CD4-positive, alpha-beta T cell treated with Interleukin-10 for 1 hour (primary cell): ENCODE measurements at places on chromosomes 4 and X.
A peak's percentile ranks its signal among the peaks of the same experiment; 100 is the strongest.

- no peak for DNase-seq
These were observed 814.8 kb upstream of the GRID2 start for GRCh38 chr4:91488946-91489345.

- no peak for DNase-seq
These were observed 2.1 kb downstream of the BRWD3 start for GRCh38 chrX:80807606-80807991.

DNA sequence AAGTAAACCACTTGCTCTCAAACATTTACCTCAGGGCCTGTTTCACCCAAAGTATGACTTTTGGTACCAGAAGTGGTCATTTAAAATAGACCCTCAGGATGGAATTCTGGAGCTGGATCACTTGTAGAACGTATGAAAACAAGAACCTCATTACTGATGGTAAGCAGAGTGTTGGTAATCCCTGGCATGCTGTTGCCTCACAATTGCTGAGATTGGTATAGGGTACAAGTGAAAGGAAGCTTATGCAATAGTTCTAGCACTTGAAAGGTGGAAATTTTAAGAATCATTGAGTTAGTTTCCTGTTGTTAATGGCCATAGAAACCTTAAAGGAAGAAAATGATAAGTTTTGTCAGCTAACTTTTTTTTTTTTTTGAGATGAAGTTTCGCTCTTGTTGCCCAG, 22.3 kb upstream of the THOC2 start:
- no peak for DNase-seq

GRCh38 chr4:3241898-3242524, 6.9 kb upstream of the MSANTD1 start:
- no peak for DNase-seq

DNA sequence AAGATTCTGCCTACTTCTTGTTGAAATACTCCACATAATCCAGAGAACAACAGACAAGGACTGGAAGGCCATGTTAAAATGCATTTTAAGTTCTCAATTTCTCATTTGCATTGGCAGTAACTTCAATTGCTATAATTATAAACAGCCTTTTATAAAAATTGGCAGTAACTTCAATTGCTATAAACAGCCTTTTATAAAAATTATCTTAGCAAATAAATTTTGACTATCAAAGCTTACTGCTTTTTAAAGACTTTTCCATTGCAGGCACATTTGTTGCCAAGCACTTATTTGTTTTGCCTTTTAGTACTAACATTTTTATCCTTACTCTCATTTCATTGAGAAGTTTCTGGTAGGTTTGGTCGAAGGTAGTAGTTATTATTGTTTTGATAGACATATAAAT, 17.8 kb downstream of the SCFD2 start:
- no peak for DNase-seq

DNA sequence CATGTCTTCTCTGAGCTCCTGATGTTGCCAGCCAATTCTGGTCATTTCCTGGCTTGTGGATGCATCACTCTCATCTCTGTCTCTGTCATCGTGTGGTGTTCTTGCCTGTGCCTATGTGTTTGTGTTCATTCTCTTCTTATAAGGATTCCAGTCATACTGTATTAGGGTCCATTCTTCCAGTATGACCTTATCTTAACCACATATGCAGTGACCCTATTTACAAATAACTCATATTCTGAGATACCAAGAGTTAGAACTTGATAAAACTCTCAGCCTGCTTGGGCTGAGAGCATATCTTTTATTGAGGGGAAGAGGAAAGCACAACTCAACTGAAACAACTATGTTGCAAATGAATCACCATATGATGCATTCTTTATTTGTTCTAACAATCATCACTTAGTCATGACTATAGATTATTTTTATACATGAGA, 189.0 kb upstream of the ANXA10 start:
- no peak for DNase-seq

GRCh38 chr4:129515356-129515755, 419.4 kb downstream of the C4orf33 start:
- DNase-seq: no peak

DNA sequence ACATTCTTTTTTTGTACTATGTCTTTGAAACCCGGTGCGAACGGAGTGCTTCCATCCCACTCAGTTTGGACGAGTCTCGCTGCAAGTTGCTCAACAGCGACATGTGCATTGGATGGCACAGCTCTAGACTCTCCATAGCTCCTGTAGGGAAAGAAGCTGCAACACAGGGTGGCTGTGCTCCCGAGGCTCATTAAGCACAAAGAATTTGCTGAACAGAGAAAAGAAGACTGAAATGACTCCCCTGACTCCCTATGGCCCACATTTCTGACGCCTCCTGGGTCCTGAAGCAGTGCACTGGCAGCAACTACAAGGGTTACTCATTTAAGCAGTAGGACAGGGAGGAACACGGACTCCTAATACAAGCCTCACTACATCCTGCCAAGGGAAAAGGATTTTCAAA, 127.4 kb downstream of the SH3RF1 start:
- DNase-seq: no peak

- DNase-seq: no peak
These were observed 48.6 kb downstream of the PDGFRA start for GRCh38 chr4:54277691-54278090.

GRCh38 chrX:63755892-63756291, 29.1 kb downstream of the ARHGEF9 start:
- no peak for DNase-seq

DNA sequence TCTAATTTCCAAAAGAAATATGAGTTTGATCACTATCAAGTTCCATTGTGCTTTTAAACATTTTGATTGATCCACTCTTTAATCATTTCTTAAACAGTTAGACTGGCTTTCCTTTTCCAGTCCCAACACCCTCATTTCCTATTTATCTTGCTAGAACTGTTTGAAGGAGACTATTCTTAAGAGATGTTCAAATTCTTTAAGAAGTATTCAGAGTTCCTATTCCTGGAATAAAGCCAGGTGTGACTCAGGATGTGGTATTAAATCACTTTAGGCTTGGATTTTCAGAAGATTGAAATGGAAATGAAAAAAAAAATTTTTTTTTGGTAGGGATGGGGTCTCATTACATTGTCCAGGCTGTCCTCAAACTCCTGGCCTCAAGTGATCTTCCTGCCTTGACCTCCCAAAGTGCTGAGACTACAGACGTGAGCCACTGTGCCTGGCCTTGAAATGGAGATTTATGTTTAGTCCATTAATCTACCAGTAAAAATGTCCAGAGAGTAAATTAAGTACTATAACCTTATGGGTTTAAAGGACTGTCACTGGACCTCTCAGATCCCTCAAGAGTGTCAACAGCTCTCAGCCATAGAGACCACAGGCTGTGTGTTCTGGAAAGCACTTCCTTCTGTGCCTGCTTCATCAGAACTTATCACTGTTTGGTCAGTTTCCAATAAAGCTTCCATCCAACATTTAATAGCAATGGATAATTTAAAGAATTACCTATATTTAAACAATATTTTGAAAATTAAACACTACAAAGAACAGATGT, 90.7 kb downstream of the CDS1 start:
- DNase-seq: no peak

GRCh38 chrX:140723121-140723715, 13.7 kb downstream of the LINC00632 start:
- no peak for DNase-seq

DNA sequence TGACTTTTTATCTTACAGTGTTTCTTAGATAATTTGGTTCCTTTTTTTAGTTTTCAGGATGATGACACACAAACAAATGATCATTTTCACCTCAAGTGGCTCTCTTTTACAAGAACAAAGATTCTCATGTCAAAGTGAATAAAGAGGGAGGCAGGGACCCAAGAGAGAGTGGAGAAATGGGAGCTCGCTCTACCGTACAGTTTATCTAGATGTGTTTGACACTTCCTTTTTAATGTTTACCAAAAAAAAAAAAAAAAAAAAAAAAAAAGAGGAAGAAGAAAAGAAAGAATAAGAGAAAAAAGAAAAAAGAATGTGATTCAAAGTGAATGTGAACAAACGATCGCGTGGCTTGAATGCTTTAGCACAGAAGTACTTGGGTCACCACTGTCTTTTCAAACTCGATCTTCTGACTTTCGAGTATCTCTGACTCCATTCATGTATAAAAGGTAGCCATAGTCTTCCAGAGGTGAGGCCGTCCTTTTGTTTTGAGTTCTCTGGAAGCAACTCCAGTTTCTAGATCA, 75.6 kb upstream of the GRXCR1 start:
- DNase-seq: no peak

DNA sequence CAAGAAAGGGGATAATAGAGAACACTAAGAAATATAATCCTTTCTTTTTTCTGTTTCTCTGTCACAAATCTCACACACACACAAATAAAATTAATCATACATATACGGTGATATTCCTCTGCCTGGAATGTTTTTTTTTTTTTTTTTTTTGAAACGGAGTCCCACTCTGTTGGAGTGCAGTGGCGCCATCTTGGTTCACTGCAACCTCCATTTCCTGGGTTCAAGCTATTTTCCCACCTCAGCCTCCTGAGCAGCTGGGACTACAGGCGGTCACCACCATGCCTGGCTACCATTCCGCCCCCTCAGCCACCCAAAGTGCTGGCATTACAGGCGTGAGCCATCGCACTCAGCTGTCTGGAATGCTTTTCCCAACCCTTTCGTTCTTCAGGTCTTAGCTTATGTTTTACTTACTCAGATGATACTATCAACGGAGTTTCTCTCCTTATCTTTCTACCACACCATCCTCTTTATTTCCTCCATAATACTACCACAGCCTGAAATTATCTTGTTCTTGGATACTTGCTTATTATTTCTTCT, 69.3 kb downstream of the ANKRD17 start:
- no peak for DNase-seq

DNA sequence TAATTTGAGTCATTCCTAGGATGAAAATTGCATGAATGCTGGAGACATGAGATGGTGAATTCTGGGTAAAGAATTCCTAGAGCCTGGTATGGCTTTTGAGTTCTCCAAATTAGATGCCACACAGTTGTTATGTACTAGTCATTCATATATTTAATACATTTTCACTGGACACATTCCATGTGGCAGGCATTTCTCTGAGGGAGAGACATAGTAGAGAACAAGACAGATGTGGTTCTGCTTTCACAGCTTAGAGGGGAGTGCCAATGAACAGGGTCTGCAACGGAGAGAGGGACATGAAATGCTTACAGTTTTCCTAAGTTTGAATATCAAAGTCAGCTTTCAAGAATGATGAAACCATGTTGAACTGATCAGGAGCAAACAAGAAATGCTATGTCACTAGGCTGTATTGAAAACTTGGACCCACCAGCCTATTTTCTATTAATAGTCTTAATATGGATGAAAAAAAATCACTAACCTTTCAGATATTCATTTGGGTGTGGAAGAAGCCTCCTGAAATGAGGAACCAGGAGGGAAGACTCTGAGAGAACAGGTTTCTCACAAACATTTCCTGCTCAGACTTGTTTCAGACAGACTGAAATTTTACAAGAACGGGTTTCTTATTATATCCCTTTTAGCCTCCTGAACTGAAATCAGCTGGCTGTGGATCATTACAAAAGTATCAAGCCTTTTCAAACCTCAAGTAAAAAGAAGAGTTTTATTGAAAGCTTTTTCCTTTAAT, 276.0 kb upstream of the TET2 start:
- no peak for DNase-seq

- no peak for DNase-seq
These were observed 34.9 kb upstream of the PRDM8 start for GRCh38 chr4:80162418-80162817.

DNA sequence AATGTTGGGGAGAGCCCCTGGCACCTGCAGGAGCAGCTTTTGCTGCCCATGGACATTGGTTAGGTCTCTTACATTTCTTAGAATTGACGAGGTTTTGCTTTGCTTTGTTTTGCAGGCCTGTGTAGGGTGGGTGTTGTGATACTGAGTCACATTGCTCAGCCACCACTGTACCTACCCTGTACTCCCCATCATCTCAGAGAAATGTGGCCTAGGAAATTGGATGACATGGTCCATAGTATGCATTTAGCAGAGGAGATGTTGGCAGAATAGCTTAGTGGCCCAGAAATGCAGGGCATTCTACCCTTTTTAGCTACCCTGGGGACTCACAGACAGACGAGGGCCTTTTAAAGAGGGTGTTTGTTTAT, 43.7 kb downstream of the IL21 start:
- DNase-seq: no peak

DNA sequence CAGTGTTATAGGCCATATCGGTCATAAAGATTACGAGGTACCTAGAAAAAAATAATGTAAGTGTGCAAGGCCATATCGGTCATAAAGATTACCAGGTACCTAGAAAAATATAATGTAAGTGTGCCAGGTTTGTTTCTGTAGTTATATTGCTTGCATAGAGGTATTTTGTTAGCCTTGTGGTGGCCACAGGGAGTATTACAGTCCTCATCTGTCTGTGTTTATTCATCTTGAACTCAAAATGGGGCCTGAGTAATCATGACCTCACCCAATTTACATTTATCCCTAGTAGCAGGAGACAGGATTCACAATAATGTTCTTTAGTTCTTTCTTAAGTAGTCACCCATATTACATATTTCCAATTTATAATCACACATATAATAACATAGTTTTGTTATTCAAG, 459.7 kb downstream of the MID1IP1 start:
- no peak for DNase-seq

GRCh38 chr4:4847011-4847410, 12.5 kb upstream of the MSX1 start:
- DNase-seq: no peak

DNA sequence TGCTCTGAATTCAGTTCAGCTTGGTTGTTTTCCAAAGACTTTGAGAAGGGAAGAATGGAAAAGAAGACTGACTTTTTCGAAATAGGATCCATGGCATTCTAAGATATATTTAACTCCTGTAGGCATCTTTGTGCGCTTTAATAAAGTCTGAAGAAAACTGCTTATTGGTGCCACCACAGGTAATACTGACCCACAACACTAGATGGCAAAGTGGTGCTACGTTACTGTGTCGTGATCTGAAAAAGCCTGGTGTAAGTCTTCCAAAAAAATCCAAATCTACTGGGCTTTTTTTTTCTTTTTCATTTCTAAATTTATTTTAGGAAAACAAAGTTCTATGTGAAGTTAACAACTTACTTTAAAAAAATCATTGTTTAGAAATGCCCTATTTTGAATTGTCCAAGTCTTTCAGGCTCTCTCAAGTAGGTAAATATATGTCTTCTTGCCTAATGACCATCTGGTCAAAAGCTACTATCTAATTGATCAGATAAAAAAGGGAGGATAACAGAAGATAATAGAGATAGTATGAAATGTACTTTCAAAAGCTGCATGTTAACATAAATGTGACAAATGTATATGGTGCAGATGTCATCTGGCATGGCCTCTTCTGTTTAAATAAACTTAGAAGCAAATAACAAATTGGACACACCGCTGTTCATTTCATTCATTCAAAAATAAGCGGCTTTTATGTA, 47.0 kb upstream of the MID1IP1 start:
- peak; percentile 47 for DNase-seq
